Fibroblast of pulmonary artery (primary cell): ENCODE measurements at places on chromosomes 11 and 22.

GRCh38 chr22:50724616-50725015, 13.4 kb upstream of the ACR start:
- DNase-seq = no peak

DNA sequence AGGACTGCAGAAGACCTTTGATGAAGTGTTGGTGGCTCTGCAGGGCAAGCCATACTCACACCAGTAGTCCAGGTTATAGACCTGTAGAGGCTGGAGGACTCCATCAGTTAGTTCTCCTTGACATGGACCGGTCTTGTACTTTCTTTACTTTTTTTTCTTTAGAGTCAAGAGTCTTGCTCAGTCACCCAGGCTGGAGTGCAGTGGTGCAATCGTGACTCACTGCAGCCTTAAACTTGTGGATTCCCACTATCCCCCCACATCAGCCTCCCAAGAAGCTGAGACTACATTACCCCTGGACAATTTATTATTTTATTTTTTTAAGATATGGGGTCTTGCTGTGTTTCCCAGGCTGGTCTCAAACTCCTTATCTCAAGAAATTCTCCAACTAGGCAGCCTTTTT, 49.6 kb upstream of the E2F8 start:
- peak; percentile 8 for DNase-seq

DNA sequence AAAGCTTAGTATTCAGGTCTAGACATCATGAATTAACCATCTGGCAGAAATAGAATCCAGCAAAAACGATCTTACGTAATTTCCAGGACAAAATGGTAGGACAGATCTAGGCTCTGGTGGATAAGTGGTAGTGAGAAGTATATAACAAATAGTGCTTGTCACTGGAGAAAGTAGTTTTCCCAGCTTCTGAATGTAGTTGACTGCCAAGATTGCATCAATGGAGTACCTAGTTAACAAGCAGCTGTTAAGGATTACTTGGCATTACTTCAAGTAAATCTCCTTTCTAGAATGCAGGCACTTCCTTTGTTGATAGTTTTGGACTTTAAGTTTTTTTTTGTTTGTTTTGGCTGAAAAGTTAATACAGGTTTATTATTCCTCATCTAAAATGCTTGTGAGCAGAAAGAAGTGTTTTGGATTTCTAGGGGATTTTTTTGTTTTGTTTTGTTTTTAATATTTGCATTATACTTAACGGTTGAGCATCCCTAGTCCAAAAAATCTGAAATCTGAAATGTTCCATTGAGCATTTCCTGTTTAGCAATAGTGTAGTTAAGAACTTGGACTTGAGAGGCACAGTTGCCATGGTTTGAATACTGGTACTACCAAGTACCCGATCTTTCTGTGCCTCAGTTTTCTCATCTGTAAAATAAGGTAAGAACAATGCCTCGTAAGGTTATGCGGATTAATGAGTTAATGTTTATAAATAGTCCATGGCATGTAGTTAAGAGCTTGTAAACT, 20.3 kb downstream of the FAM118B start:
- DNase-seq = peak; percentile 92

- no peak for DNase-seq
Measured at GRCh38 chr11:128579798-128580504, 7.4 kb downstream of the ETS1 start.

- DNase-seq = no peak
Measured at GRCh38 chr22:46740910-46741780, 3.1 kb upstream of the CERK start.

DNA sequence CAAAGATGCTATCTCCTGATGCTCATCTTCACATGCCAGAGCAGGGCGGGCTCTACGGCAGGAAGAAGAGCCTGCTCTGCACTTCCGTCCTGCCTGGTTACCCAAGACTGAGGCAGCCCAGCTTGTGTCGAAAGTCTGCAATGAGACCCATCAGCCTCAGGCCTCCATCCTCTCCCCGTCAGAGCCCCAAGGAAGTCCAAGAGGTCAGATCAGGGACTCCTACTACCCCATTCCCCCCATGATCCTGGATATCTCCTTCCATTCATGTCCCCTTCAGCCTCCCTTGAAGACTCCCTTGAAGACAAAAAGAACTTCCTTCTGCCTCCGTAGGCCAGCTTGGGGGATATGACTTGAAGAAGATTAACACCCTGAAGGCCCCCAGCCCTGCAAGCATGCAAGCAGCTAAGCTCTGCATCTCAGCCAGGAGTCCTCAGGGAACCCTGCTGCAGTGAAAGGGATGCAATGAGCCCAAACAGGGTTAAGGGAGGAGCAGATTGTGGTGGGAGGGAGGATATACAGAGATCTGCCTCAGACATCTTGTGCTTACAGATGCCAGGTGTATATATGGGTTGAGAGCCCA, 85.6 kb downstream of the TRIM29 start:
- DNase-seq = no peak

DNA sequence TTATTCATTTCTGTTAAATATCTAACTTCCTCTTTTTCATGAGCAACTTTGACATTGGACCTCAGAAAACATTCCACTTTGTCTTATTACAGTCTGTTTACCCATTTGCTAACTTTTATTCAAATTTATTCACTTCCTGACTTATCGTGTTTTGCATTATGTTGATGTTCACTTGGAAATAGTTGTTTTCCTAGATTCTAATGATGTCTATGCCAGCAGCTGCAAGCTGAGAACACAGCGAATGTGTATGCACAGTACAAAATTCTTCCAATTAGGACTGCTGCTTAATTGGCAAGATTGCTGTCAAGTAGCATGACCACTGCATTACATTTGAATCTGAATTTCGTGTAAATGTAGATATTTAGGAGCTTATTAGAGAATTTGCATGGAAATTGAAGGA, 61.5 kb upstream of the GRIA4 start:
- DNase-seq = no peak
